ENCODE measurements at places on chromosomes 5 and 9. TPM values are rescaled to one million over a fixed set of nuclear protein-coding genes. Genes with fewer than 3 reads are reported as not detected.
A peak's percentile ranks its signal among the peaks of the same experiment; 100 is the strongest.

GRCh38 chr9:121876255-121876654 is 216.9 kb downstream of the TTLL11 start:
- DNase-seq = peak; percentile 10

GRCh38 chr9:76987594-76988200 is 31.8 kb upstream of the FOXB2 start:
- peak; percentile 81 for DNase-seq

- DNase-seq = no peak
These were observed 87.9 kb downstream of the SLC1A3 start for GRCh38 chr5:36694351-36694750.

- no peak for DNase-seq
These were observed 10.4 kb downstream of the FUBP3 start for GRCh38 chr9:130589754-130590153.

DNA sequence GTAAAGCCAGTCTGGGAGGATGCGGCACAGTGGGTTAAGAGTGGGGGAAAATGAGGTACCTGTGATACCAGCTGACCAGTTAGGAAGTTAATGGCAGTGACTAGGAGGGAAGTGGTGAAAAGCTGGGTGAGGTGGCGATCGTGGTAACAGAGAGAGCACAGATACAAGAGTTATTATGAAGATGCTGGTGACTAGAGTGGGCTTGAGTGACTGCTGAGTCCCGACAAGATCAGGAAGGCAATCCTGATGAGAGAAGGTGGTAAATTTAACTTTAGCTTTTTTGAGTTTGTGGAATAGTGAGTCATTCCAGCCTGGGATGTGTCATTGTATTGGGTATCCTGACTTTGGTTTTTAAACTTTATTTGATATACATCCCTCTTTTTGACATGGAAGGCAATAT is 38.8 kb downstream of the CMYA5 start:
- DNase-seq = no peak

DNA sequence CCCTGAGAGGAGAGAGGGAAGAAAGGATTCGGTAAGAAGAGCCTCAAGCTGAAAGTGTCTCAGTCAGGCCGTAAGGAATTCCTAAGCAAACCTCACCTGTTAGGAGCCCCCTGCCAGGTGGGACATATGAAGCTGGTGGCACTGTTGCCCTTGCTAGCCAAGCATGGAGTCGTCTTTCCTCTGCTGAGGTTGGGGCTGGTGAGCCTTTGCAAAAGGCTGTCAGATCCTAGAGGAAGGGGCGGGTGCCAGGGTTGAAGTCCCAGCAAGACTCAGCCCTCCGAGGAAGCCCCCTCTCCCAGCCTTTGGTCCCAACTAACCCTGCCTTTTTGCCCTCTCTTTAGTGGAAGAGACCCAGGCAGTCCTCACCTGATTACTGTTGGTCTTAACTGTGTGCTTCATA is 5.5 kb upstream of the SMIM32 start:
- DNase-seq = peak; percentile 38

GRCh38 chr9:123649909-123650308 is 280.0 kb downstream of the DENND1A start:
- no peak for DNase-seq

- no peak for DNase-seq
These were observed 60.4 kb downstream of the DAB2IP start for GRCh38 chr9:121711797-121712196.

DNA sequence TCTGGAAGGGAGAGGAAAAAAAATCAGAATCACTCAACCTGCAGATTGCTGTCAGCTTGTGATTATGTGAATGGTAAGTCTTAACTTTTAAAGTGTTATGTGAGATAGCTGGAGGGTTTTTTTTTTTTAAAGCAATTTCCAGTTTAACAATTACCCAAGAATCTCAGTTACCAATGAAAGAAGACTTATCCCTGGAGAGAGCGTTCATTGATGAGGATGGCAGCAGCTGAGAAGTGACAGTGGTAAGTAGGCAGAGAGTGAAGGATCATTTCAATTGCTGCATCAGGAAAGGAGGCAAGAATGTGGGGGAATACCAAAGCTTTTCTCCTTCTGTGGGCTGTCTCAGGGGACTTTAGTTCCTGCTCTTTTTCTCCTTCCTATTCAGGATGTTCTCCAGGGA is 370.2 kb upstream of the C9orf72 start:
- no peak for DNase-seq

- no peak for DNase-seq
These were observed 15.6 kb upstream of the TUT7 start for GRCh38 chr9:86369810-86370209.

- peak; percentile 50 for DNase-seq
These were observed 165.3 kb upstream of the SLC27A6 start for GRCh38 chr5:128799945-128800344.

- no peak for DNase-seq
These were observed 1.7 kb downstream of the INPP5E start for GRCh38 chr9:136437839-136438547.

GRCh38 chr5:77995793-77996409 is 219.8 kb upstream of the TBCA start:
- DNase-seq = no peak

DNA sequence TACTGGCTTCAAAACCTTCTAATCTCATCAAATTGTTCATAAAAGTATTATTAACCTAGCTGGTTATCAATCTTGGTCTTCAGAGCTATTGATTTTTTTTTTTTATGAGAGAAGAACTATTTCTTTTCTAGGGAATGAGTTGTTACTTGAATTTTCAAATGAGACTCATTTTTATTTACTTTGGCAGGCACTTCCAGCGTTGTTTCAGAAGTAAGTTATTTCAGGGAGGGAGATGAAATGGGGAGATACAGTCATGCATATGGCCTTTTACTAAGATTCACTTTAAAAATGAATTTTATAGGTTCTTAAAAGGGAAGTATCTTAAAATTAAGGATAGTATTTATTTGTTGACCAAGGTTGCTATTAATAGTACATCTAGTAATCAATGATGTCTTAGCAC is 129.6 kb downstream of the IZUMO3 start:
- DNase-seq = no peak

DNA sequence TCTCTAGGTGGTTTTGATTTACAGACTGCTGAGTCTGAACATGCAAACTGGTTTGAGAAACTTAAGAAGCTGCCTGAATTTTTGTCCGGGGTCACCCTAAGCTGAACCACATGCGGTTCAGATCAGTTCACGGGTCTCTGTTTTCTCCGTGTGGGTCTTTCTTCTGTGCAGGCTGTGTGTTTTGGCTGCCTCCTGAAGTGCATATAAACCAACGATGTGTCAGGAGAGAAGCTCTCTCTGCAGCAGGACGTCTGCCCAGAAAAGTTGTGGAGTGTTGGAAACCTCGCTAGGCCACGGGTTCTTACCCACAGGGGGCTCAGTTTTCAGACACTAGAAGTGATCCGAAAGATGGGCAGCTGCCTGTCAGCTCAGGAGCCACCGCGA is 364.2 kb downstream of the IRX2 start:
- peak; percentile 12 for DNase-seq

GRCh38 chr5:82421119-82421518 is 143.0 kb upstream of the RPS23 start:
- no peak for DNase-seq

DNA sequence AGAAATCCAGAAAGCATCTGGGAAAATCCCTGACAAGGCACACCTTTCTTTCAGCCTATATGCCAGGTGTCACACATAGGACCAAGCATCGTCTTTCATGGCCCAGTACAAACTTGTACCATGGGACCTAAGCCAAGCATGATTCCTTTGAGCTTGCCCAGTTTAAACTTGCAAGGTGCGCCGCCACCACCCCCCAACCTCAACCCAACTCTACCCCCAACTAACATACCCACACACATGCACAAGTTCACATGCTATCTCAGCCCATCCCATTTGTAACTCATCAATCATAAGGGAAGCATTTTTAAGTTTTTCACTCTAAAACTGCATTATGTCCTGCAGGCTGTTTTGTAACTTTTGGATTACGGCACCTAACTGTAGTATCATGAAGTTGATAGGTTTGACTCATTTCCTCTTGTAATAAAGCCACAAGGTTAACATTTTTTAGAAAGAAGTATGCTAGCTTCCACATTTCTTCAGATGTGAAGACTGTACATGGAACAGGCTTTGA is 145.9 kb upstream of the FST start:
- DNase-seq = no peak

- DNase-seq = no peak
These were observed 71.7 kb downstream of the KCNT1 start for GRCh38 chr9:135773530-135774238.

GRCh38 chr9:128409978-128410377 is 10.7 kb upstream of the CERCAM start:
- peak; percentile 79 for DNase-seq

GRCh38 chr9:90147426-90147825 is 495.2 kb downstream of the DIRAS2 start:
- DNase-seq = no peak

- DNase-seq = peak; percentile 88
These were observed 134.6 kb upstream of the CPEB4 start for GRCh38 chr5:173753307-173754168.

DNA sequence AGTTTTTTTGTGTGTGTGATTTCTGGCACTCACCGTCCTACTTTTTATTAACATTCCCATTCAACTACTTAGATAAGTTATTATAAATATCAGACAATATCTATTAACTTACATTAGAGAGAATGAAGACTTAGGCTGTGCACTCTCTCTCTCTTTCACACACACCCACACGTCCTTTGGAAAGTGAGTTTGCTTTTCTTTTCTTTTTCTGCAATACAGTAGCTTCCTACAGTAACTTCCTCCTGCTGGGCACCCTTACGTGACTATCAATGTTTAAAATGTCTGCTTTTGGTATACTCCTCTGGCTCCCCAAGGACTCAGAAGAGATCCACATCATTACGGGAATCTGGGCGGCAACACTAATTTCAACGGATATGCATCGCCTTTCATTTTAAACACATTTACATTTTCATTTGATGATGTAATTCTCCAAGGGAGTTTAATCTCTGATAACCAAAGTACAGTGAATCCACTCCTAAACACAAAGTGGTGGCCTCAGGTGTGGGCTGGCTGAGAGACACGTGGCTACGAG is 179.5 kb downstream of the MAPKAP1 start:
- DNase-seq = no peak

GRCh38 chr9:614431-614830 is 227.1 kb upstream of the DMRT1 start:
- no peak for DNase-seq

DNA sequence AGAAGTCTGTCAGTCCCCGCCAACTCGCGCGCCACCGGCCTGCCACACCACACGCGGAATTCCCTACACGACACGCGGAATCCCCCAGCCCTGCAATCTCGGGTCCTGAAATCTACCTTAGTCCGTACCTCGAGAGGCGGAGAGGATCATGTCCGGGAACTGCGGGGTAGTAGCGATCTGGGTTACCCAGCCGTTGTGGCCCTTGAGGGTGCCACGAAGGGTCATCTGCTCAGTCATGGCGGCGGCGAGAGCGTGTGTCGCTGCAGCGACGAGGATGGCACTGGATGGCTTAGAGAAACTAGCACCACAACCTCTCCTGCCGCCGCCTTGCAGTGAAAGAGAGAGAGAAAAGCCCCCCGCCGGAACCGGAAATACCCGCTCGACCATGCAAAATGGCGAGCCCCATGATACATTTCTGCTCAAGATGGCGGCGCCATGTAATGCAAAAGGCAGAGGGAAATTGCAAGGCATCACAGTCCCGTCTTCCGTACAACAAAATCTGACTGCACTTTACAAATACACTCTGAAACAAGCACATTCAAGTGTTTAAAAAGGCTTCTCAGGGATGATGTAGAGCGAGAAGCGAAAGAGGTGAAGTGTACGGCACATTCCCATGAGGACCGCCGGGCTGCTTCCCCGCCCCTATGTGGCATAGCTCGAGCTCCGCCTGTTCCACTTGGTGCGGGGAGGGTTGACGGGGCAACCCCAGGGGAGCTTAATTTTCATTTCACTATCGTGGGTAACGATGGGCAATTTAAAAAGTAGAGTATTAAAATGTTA is at the start of gene RACK1:
Gene RACK1, minus strand, starts transcription at position 343 of the 780 bp plus-strand sequence. Its CDS starts 106 bp downstream, at position 237.
- DNase-seq = peak; percentile 95

DNA sequence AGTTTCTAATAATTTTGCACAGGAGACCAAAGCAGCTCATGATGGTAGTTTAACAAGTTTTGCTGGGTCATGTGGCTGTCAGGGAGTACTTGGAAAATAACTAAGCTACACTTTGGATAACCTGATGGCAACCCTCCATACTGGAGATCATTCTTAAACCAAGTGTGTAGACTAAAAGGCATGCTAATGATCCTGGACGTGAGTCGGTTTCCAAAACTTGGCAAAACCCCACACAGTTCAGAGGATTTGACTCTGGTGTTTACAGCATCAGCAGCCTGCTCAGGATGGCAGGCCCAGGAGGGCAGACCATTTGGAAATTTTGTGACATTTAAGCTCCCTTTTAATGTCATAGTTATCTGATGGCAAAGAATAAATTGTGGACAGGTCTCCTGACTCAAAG is 196.5 kb upstream of the EFNA5 start:
- DNase-seq = no peak

DNA sequence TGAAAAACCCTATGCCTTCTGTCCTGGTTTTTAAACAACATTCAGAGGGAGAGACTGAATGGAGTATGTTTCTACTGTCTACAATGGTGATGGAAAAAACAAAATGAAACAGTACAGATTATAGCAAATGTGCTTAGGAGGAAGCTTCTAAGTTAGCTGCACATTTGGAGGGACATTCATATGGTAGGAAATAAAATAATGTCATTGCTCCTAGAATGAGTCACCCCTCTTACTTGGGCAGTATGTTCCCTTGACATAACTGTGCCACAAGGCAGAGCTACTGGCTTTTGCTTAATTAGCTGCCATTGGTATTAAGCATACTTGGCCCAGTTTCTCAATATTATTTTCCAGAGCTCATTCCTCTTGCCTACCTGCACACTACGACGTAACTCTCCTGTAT is 128.9 kb downstream of the GDNF start:
- DNase-seq = no peak

GRCh38 chr5:180286-180918 is 10.9 kb upstream of the LRRC14B start:
- DNase-seq = no peak

DNA sequence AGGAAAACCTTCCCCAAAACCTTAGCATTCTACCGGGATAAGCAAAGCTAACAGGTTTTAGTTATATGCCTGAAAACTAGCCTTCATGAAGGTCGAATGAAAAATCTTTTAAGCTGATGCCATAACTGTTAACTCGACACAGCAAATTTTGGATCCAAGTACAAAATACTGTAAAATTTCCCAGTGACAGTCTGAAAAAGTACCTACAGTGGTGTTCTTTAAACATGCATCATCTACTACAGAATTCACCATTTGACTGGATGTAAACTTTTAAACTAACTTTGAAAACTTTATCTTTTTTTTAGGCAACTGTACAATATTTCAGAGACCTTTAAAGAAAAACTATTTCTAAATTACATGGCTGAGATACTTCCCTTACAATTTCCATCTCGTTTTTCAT is 791 bp downstream of the RAPGEF6 start:
- DNase-seq = no peak

DRD1 gene
- 0.59 TPM for total RNA-seq

ANKRD31 gene
- total RNA-seq = 0.29 TPM

PIP5KL1 gene
- 7.8 TPM for total RNA-seq

TRAF1 gene
- total RNA-seq = 3.0 TPM

OGN gene
- total RNA-seq = not detected

LCN9 gene
- total RNA-seq = 0.46 TPM

HACD4 gene
- 1.2 TPM for total RNA-seq

CAMSAP1 gene
- 46.6 TPM for total RNA-seq

QRFP gene
- total RNA-seq = not detected

GRXCR2 gene
- not detected for total RNA-seq

CCDC171 gene
- 6.3 TPM for total RNA-seq

CBY3 gene
- not detected for total RNA-seq

HARS2 gene
- total RNA-seq = 32.7 TPM

PCDHB13 gene
- 1.5 TPM for total RNA-seq

GNA14 gene
- total RNA-seq = 10.3 TPM

ZNF658 gene
- 4.0 TPM for total RNA-seq

PCDHGA4 gene
- total RNA-seq = 0.80 TPM
